ENCODE measurements at places on chromosomes 11 and 22.

DNA sequence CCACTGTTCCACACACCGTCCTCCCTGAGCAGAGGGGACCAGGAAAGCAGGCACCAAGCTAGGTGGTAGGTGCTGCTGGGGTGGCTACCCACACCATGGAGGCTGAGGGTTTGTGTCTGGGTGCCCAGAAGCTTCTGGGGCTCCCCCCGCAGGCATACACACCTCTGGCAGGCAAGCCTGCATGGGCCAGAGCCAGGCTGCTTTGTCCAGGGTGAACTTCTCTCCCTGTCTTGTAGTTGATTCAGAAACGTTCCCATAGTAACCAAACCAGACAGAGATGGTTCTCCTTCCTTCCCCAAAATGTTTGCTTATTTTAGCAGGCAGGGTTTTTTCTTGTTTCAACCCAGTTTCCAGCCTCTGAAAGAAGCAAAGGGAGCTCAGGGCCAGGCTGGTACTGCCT, 40.9 kb upstream of the SUSD2 start:
- DNase-seq: no peak

DNA sequence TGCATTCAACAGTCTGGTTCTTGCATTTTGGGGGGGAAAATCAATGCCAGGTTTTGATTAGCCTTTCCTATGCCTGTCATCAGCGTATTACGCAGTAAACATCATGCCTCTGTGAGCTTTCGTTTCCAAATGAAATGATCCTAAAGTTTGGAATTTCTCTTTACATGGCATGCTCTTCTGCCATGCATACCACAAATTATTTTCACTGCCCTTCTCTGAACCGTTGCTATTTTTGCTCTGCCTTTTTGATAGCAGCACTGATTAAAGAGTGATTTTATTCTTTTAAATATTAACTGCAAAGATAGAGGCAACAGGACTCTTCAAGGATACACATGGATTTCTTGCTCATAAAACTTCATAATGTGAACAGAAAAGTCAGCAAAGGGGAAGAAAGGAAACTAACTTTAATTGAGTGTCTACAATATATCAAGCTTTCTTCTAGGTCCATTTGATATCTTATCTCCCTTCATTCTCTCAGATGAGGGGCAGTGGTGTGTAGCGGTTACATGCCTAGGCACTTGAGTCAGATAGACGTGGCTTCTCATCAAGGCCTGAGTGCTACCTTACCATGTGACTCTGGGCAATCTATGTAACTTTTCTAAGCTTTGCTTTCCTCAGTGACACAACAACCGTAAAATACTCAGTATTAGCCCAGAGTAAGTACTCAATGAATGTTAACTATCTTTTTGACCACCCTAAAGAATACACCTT, 25.0 kb upstream of the FZD4 start:
- DNase-seq: no peak

DNA sequence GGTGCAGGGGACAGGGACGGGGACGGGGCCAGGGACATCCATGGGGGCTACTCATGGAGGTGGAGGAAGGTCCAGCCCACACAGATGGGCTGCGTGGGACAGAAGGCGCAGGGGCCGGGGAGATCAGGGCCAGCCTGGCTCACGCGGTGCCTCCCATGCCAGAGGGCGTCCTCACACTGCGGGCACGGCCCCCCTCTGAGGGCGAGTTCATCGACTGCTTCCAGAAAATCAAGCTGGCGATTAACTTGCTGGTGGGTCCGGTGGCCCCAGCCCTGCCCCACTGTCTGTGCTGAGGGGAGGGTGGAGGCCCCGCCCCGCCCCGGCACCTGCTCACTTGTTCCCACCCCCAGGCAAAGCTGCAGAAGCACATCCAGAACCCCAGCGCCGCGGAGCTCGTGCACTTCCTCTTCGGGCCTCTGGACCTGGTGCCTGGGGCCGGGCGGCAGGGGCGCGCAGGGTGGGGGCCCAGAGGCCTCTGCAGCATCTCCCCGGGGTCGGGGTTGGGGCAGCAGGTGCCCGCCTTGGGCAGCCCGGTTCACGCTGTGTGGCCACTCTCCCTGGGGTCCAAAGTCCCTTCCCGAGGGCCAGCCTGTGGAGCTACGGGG, 15.8 kb downstream of the EPS8L2 start:
- DNase-seq: no peak

DNA sequence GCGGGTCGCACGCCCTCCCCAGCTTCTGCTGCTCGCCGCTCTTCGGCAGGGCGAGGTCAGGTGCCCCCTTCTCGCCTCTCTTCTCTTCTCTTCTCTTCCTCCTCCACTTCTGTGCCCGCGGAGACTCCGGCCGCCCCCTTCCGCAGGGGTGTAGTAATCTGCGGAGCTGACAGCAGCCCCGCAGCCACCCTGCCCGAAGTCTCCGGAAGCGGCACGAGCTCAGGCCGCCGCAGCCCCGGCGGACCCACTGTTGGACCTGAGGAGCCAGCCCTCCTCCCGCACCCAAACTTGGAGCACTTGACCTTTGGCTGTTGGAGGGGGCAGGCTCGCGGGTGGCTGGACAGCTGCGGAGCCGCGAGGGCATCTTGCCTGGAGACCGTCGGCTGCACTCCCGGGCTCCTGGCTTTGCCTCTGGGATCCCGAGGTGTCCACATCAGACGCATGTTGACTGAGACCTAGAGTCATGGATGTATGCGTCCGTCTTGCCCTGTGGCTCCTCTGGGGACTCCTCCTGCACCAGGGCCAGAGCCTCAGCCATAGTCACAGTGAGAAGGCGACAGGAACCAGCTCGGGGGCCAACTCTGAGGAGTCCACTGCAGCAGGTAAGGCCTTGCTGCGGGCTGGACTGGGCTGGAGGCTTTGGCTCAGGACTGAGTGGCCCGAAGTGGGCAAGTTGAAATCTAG, 486 bp downstream of the STIM1 start:
- peak; percentile 68 for DNase-seq

DNA sequence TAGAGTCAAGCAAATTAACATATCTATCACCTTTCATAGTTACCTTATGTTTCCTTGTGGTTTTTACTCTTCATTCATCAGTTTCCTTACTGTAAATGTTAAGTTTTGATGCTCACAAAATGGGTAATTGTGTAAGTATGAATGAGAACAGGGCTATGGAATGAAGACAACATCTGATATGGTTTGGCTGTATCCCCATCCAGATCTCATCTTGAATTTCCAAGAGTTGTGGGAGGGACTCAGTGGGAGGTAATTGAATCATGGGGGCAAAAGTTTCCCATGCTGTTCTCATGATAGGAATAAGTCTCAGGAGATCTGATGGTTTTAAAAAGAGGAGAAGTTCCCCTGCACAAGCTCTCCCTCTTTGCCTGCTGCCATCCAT, 107.6 kb downstream of the CCDC34 start:
- no peak for DNase-seq

DNA sequence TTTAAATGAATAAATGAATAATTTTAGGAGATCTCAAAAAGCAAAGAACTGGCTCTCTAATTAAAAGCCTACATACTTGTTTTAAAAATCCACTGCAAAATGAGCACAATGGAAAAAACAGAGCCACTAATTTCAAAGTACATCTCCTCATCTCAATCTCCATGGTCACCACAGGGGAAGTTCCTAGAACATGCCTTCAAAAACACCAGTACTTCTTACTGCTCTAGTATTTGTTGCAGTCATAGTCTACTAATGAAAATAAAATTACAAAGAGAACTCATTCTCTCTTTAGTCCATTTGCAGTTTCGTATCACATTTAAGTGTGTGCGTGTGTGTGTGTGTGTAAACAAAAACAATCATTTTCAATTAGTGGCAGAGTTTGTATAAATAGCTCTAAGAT, 54.0 kb downstream of the PIK3C2A start:
- no peak for DNase-seq

DNA sequence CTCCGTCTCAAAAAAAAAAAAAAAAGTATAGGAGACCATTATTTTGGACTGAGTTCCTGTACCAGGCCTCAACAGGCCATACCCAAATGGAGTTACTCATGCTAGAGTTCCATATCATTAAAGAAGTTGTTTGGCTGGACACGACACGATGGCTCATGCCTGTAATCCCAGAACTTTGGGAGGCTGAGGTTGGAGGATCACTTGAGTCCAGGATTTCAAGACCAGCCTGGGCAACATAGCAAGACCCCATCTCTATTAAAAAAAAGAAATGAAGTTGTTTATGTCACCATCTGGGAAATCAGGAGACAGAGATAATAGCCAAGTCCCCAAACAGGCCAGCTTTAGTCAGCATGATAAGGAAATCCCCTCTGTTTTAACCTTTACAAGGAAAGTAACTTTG, 6.7 kb upstream of the FNBP4 start:
- DNase-seq: no peak

- no peak for DNase-seq
Measured at GRCh38 chr11:3123305-3123704, 41.8 kb downstream of the OSBPL5 start.

DNA sequence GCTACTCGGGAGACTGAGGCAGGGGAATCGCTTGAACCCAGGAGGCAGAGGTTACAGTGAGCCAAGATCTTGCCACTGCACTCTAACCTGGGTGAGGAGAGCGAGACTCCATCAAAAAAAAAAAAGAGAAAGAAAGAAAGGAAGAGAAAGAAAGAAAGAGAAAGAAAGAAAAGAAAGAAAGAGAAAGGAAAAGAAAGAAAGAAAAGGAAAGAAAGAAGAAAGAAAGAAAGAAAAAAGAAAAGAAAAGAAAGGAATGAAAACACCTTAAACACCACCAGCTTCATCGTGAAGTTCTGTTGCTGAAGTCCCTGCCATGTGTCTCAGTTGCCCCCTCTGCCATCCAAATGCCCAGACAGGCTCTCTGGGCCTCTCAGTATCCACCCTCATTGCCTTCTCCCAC, 9.9 kb upstream of the CXCR5 start:
- no peak for DNase-seq

DNA sequence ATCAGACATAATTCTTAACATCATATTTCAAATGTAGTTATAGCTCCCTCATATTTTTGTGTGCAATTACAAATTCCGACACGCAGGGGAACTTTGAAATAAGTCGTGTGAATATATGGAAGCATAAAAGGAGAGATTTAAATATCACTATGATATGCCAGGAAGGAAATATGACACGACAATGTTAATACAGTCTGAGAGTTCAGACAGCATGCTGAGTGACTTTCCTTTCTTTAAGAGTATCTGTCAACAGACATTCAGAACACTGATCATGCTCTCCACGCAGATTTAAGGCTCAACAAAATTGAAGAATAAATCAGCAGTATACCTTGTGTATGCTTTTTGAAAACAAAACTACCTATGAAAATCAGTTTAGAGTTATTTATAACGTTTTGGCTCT, 232.6 kb upstream of the CARD18 start:
- peak; percentile 12 for DNase-seq

DNA sequence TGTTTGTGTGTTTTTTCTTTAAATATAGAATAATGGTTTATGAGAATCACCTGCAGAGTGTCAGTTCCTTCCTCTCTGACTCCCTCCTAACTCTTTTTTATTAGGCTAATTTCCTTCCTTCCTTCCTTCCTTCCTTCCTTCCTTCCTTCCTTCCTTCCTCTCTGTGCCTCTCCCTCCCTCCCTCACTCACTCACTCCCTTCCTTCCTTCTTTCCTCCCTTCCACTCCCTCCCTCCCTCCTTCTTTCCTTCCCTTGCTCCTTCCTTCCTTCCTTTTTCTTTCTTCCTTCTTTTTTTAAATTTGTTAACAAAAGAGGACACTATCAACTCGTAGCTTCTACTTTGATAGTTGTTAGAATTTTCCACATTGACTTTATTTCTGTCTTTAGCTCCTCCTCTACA, 152.3 kb upstream of the SEZ6L start:
- no peak for DNase-seq

DNA sequence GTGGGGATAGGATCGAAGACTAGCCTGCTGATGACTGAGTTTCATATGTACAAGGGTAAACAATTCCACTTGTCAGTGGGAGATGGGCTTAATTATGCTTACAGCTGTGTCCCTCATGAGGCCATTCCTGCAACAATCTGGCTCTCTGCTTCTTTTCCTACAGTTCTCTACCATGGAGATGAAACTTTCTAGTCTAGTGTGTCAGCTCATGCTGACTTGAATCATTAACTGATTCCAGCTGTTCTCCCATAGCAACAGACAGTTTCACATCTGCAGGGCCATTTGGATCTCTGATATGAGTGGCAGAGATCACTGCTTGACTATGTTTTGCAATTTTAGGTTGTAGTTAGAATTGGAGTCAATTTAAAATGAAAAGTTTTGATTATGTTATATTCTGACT, 1251.7 kb upstream of the RAG2 start:
- peak; percentile 46 for DNase-seq

- no peak for DNase-seq
Measured at GRCh38 chr11:45154276-45154675, 7.8 kb downstream of the PRDM11 start.

DNA sequence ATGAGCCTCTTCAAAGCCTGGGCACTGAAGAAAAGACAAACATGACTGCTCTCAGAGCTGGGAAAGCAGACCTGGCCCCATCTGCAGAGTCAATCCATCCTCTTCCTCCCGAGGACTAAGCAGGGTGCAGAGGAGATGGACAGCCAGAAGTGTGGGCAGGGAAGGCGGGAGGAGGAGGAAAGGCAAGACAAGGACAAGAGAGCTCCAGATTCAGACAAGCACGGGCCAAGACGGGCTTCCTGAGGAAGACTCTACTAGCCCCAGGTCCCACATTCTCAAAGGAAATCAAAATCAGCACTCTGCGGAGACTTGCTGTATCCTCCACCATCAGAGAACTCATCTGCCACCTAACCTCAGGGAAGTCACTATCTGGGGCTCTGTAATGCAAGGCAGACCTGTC, 28.5 kb downstream of the OPCML start:
- no peak for DNase-seq

GRCh38 chr22:43338766-43339345, 4.3 kb downstream of the SCUBE1 start:
- DNase-seq: no peak

GRCh38 chr11:86138958-86139357, 70.1 kb upstream of the PICALM start:
- DNase-seq: no peak

GRCh38 chr11:128983023-128983422, 40.4 kb upstream of the TP53AIP1 start:
- no peak for DNase-seq

DNA sequence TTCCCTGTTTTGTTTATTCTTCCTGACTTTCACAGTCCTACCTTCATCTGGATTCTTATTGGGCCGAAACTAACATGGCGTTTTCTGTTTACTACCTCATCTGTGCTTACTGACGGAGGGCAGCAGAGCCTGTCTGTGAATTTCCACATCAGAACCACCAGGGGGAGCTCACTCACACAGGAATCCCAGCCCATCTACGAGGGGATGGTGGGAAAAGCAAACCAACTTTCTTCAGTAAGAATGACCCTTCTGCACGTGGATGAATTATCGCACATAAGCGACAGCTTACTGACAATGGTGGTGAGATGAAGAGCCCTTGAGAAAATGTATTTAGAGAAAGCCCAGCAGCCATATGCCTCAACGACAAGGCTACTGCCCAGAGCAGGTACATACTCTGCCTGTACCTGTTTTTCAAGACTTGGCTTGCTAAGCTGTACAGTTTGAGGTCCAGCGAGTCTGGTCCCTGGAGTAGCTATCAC, 42.5 kb downstream of the LARGE2 start:
- DNase-seq: peak; percentile 94
